ENCODE measurements at places on chromosomes 5 and 9. TPM values are rescaled to one million over a fixed set of nuclear protein-coding genes. Genes with fewer than 3 reads are reported as not detected.

ENTREP1 gene
- 3.8 TPM for total RNA-seq

PRR16 gene
- total RNA-seq, result 1.0 TPM

FIBCD1 gene
- 2.3 TPM for total RNA-seq

DNA sequence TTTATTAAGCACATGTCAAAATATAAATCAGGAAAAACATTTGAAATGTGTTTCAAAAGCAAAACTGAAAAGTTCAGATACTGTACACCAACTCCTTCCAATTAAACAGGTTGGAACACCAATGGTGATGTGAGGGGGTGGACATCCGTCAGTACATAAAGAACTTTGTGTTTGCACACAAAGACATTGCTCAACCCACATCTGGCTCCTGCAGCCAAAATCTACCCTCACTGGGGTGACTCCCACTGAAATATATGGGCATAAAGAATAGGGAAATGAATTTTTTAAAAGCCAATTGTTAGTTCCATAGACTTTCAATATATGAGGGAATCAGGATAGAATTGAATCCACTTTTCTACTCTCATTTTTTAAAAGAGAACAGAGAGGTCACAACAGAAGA is 63.9 kb downstream of the MEGF9 start:
- DNase-seq, result no peak

- DNase-seq, result no peak
These were observed 97.8 kb upstream of the KLF4 start for GRCh38 chr9:107587191-107587963.

DNA sequence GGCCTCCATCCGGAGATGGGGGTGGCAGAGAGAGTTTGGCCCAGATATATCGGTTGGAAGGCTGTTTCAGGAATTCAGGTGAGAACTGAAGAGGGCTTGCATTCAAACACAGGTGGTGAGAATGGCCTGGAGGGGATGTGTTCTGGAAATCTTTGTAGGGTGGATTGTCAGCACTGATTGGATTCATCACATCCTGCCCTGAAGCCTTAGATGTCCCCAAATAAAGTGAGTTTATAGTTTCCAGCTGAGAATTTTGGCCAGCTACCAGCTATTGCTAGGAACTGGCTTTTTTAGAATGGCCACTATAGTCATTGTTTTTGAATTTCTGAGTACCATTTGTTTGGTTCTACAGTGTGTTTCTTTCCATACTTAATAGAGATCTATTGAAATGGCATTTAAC is 46.1 kb upstream of the ANKH start:
- DNase-seq, result no peak

- DNase-seq, result no peak
These were observed 15.8 kb upstream of the TMED9 start for GRCh38 chr5:177576169-177576568.

DNA sequence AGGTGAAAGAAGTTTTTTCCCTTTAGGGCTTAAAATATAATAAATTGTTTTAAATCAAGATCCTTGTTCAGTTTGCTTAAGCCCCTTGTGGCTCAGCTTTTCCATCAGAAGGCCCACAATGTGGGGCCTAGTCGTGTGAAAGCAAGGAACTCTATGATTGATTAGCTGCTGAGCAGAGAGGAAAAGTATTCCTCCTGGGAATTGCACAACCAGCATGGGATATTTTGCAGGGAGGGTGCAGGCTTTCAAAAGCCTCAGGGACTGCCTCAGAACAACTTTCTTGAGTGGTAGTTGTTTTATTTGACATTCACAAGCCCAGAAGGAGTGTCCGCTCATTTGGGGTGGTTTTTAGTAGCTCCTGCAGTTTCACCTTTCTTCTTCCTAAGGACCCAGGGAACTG is 19.8 kb downstream of the TTC23L start:
- no peak for DNase-seq

DNA sequence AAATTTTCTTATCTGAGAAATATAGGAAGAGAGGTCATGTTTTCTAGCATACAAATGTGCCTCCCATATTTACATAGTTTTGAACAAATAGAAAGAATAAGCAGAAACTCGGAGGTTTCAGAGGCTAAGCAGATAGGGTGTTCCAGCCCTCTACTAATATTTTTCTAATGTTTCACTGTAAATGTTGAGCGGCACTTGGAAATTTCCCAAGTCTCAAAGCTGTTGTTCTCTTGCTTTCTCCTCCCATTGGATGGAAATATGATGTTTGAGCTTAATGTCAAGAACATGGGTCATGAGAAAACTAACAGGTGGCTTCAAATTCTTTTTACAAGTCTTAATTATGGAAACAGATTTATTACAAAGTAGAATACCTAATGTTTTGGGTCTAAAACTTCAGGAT is 5.1 kb downstream of the SPINK1 start:
- DNase-seq, result no peak

DNA sequence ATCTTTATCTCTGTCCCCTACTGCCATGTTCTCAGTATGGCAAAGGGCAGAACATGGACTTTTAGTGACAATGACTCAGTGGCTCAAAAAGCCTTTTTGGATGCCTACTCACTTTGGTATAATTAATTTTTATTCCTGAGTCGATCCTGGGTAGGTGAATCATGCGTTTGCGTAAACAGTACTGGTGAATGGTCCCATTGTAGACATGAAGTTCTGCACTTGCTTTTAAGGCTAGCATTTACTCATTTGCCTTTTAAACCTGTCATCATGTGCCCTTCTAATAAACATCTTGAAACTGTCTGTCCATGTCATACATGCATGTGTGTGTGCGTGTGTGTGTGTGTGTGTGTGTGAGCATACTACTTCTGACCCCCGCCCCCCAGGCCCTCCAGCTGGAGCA is 223.0 kb downstream of the AUH start:
- DNase-seq, result no peak

DNA sequence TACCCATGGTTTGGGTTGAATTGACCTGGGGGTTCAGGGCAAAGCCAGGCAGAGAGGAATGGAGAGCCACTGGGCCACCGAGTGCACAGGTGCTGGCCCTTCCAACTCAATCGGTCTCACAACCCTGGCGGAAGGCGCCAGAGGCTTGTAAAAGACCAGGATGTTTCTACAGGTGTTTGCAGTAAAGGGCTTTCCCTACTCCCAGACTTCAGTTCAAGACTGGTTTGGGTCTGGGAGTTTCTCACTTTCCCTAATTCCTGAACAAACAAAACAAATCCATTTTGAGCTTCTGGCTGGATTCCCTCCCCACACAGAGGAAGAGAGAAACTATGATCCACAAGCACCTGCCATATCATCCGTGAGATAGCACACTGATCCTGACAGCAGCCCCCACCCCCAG is 125.2 kb upstream of the KLF4 start:
- DNase-seq, result no peak

GRCh38 chr5:57340681-57341080 is 141.9 kb downstream of the ACTBL2 start:
- no peak for DNase-seq

DNA sequence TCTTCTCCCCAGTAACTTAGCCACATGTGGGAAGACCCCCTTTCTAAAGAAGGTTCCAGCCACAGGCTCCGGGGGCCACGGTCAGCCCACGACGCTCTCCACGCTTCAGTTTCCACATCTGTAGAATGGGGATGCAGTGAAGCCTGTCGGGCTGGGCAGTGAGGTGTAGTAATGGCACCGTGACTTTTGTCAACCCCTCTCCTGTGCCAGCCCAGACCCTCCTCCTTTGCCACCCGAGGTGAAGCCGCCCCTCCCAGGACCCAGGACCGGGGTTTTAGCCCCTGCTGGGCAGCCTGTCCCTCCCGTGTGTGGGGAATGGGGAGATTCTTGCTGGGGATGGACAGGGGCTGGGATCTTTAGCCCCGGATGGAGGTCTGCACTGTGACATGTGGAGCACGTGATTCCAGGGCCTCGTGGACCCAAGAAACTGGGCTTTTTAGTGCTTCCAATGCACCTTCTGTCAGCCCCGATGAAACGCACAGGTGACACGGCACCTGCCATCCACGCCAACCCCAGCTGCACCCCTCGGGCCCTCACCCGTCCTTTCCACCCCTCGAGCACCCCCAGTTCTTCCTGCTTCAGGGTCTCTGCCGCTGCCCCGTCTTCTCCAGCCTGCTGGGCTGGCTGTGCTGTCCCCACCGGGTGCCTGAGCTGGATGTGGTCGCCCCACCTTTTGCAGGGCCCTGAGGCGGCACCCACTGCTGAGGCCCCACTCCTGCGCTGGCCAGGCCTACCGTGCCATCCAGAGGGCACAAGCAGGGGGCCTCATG is 13.4 kb upstream of the RNU6ATAC start:
- DNase-seq, result no peak

- DNase-seq, result no peak
These were observed 599.9 kb downstream of the CSNK1G3 start for GRCh38 chr5:124111886-124112285.

GRCh38 chr5:169864483-169864882 is 115.8 kb downstream of the INSYN2B start:
- DNase-seq, result no peak

GRCh38 chr5:96652769-96653454 is 9.3 kb upstream of the CAST start:
- no peak for DNase-seq

DNA sequence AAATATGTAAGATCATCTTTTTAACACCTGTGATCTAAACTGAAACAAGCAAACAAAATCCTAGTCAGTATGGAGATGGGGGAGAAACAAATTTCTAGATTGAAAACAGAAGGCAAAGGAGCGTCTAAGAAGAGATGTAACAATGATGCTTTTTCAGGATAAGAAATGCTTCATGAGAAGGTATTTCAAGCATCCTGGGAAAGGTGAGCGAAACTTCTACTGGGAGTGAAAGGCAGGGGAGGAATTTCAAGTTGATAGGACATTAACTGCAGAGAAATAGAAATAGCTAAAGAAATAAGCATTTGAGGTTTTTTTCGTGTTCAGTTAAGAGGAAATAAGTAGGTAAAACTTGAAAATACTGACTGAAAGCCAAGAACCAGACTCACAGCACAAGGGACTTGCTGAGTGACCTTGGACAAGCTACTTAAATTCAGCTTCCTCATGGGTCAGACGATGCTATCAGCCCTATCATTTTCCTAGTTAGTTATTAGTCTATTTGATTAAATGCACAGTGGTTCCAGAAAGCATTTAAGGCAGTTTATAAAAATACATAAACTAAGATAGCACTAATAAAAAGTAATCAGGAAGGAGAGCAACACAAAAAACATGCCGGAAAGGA is 406.3 kb downstream of the PDE4D start:
- no peak for DNase-seq

DNA sequence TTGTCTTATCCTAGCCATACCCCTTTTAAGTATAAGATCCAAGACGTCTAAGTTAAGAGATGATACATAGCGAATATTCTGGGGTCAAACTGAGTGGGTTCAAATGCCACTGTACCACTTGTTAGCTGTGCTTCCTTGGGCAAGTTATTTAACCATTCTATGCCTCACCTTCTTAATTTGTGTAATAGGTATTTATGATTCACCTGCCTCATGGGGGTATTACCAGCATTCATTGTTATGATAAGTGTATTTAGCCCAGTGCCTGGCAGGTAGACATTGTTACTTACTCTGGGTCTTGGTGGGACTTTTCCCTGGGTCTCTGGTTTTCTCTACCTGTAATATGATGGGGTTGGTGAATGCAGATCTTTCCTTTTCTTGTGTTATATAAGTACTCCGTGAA is 3.8 kb downstream of the LARP1 start:
- no peak for DNase-seq

DNA sequence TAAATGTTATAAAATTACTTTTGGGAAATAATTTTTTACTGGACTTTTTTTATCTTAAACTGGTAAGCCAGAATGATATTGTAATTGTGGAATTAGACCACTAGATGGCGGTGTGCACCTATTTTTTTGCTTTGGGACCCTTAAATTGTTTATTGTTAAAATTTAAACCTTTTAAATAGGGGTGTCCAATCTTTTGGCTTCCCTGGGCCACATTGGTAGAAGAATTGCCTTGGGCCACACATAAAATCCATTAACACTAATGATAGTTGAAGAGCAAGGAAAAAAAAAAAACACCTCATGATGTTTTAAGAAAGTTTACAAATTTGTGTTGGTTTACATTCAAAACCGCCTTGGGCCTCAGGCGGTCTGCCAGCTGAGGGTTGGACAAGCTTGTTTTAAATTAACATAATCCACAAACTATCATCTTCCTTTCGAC is 28.4 kb upstream of the GADD45G start:
- DNase-seq, result no peak

DNA sequence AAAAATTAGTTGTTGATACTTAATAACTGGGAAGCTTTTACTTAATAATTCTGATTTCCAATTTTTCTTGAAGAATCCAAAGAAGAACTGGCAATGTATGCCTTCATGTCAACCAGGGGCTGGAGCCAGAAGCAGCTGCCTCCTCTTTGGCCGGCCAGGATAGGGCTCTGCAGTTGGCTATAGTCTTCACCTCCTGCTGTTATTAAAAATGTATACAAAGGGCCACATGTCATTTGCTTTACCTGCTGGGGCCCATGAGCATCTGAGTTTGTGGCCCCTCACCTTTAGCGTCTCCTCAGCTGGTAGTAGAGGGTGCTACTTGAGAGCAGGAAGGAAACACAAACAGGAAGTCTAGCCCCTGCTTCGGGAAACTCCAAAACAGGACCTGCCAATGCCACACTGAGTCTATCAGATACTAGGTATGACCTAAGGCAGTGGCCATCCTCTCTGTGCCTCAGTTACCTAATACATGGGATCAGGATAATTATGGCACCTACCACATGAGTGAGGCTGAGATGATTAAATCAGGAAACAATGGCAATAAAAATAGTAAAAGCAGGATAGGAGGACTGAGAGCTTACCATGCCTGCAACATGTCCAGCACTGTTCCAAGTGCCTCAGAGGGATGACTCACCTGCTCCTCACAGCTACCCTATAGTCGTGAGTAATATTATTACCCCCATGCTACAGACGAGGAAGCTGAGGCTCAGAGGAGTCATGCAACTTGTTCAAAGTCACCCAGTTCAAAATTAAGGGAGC is 21.3 kb downstream of the CCDC69 start:
- DNase-seq, result peak; percentile 9

DNA sequence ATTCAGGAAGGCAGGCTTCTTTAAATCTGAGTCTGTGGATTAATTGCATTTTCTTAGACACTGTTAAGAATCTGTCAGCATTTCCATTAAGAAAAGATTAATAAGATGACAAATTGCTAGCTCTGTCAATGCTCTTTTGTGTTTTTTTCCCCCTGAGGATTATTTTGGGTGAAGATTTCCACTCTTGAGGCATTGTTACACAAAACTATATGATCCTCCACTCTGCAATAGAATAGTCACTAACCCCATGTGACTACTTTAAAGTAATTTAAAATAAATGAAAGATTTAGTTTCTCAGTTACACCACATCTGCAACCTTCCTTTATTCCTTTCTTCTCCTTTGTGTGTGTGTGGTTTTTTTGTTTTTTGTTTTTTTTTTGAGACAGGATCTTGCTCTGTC is 82.0 kb downstream of the ACER2 start:
- DNase-seq, result no peak

- DNase-seq, result peak; percentile 42
These were observed 279.7 kb downstream of the EBF1 start for GRCh38 chr5:158819840-158820620.

- no peak for DNase-seq
These were observed 240.1 kb upstream of the GRAMD2B start for GRCh38 chr5:126182971-126183695.

Measured in kidney epithelial cell (primary cell).